ENCODE measurements at places on chromosomes 16 and 17.

- no peak for DNase-seq
Measured at GRCh38 chr16:22322021-22322471, 24.8 kb downstream of the POLR3E start.

DNA sequence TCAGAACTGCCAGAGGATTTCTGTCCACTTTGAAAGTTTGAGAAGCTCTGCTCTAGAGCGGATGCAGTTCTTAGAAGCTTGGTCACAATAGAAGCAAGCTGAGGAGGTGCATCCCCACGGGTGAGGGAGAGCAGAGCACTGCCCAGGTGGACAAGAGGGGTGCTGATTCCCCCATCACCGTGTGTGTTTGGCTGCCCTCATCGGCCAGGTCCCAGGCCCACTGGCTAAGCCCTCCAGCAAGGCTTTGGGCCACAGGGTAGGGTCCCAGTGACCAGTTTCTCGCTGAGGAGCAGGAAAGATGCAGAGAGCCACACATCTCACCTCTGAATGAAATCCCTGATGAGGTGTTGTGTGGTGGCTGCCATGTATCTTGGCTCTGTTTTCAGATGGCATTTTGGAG lies 26.9 kb downstream of the NMT1 start:
- no peak for DNase-seq

GRCh38 chr17:60327134-60327900 lies 64.6 kb downstream of the USP32 start:
- no peak for DNase-seq

- no peak for DNase-seq
Measured at GRCh38 chr17:32755045-32755805, 121.7 kb downstream of the MYO1D start.

- DNase-seq = peak; percentile 68
Measured at GRCh38 chr16:89363621-89364393, 126.6 kb downstream of the ANKRD11 start.

DNA sequence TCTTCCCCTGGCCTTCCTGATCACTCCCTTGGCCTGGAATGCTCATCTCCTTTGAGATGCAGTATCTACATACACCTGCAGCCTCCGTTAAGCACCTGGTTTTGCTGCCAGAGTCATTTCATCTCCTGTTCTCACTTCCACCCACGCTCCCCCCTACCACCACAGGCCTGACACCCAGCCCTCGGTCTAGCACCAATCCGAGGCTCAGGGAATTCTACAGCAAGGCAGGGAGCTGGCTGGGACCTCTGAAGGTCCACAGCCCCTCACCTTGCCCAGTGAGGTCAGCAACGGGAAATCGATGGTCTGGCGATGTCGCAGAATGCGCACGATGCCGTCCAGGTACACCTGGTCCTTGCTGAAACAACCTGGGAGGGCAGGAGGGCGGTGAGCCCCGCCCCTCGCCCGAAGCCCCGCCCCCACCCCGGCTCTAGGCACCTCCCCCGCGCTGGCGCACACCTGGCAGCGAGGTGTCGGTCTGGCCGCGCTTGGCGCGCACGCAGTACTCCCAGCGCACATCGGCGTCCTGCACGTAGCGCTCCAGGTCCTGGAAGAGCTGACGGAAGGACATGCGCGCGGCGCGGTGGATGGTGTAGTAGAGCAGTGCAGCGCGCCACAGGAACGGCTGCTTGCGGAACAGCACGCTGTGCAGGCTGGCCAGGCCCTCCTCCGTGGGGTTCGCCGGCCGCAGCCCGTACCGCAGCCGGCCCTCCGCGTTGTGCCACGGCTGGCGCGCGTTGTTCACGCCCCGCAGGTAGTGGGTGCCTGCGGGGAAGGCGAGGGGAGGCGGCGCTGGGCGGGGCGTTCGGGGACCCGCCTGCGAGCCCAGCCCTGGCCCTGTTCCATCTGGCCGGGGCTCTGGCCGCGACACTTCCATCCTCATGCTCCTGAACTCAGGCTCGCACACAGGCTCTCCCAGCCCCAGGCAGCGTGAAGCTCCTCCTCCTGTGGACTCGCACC lies 5.7 kb downstream of the MATCAP1 start:
- no peak for DNase-seq

GRCh38 chr17:17124341-17124740 lies 81.8 kb downstream of the PLD6 start:
- DNase-seq = no peak

- DNase-seq = no peak
Measured at GRCh38 chr16:64406770-64407181, 715.1 kb downstream of the CDH11 start.

GRCh38 chr16:19936441-19936840 lies 51.8 kb upstream of the GPRC5B start:
- DNase-seq = no peak

DNA sequence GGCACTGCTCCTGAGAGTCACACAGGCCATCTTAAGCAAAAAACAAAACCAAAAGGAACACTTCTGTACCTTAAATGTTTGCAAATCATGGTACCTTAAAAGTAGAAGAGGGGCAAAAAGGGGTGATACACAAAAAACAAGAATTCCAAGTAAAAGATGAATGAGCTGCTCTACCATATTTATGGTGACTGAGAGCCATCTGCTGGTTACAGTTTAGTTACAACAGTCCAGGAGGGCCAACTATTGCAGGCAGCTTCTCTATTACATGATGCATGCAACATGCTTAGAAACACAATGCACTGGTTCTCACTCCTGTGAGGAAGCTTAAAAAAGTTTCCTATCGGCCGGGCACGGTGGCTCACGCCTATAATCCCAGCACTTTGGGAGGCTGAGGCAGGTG lies 53.5 kb downstream of the STX8 start:
- DNase-seq = peak; percentile 42

DNA sequence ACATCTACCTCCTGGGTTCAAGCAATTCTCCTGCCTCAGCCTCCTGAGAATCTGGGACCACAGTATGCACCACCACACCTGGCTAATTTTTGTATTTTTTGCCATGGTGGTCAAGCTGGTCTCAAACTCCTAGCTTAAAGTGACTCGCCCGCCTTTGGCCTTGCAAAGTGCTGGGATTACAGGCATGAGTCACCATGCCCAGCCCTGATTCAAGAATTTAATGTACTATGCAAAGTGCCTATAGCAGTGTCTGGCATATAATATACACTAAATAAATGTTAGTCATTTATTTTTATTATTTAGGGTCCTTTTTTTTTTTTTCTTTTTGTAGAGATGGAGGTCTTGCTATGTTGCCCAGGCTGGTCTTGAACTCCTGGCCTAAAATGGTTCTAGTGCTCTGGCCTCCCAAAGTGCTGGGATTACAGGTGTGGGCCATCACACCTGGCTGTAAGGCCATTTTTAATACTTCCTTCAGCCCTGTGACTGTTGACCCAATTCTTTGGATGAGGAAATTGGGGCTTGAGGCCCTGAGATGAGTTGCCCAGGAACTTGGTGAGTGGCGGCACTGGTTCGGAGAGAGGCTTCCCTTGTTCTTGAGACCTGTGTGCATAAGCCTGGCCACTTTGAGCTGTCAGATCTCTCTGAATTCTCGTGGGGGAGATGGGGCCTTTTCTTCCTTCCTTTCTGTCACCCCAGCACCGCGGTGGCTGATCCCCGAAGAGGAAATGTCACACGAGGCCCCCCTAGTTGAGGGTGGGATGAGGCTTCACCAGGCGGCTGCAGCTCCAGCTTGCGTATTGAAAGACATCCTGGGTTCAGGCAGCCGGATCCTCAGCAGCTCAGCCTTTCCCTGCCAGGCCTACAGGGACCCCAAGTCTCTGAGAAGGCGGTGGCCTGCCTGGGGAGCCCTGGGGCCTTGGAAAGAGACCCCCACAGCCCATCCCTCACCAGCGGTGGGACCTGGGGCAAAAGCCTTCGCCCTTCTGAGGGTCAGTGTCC lies 38.7 kb downstream of the LAT start:
- DNase-seq = peak; percentile 45

GRCh38 chr16:67082891-67083290 lies 26.9 kb upstream of the PHAF1 start:
- DNase-seq = no peak

DNA sequence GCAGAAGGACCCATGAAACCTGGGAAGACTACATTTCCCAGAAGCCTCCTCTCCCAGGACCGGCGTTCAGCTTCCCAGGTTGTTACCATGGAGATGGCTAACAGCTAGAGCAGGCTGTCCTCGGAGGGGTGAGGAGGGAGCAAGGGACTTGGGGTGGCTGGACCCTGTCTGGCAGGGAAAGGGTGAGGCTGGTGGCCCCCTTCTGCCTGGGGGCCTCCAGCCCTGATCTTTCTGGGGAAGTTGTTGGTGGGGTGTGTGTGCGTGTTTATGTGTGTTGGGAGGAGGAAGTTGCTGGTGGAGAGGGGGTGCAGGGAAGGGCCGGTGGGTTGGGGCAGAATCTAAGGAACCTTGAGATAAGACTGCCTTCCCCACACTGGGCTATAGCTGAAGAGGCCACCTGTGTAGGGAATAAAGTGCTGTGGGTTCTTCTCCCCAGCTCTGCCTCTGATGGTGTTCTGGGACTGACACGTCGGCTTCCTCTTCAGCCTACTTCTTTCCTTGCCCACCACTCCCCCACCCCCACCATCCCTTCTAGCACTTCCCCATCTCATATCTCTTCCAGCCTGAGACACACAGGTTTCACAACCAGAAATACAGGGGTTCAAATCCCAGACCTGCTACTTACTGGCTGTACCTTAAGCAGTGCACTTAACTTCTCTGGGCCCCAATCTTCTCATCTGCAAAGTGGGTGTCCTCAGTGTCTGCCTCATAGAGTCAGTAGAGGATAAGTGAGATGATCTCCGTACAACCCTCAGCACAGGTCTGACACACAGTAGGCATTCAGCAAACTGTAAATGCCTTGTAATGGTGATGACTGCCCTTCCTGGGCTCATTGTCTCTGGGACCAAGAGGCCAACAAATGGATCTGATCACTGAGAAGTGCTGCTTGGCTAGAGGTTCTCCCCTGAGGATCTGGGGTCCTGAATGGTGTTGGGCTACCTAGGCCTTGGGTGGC lies at the start of gene DRC7:
Gene DRC7 (plus strand): TSS at position 82 of the 955 bp plus-strand sequence. CDS start 3,144 bp downstream, outside the sequence.
- peak; percentile 32 for DNase-seq

- no peak for DNase-seq
Measured at GRCh38 chr16:53619235-53619634, 84.4 kb downstream of the RPGRIP1L start.

DNA sequence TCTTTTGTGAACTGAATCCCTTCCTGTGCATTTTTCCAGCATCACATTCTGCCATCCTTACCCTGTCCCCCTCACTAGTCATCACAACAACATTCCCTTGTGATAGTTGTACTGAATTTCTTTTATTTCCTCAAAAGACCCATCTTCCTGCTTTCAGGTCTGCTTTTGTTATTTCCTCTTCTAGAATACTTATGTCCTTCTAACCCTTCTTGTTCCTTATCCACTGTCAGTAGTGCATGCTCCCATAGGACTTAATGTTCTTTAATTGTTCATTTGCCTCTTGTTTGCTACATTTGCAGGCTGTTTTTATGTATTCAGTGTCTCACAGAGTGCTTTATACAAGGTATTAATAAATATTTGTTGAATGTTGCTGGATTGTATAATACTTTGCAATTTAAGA lies 73.0 kb downstream of the BCAS3 start:
- DNase-seq = no peak

DNA sequence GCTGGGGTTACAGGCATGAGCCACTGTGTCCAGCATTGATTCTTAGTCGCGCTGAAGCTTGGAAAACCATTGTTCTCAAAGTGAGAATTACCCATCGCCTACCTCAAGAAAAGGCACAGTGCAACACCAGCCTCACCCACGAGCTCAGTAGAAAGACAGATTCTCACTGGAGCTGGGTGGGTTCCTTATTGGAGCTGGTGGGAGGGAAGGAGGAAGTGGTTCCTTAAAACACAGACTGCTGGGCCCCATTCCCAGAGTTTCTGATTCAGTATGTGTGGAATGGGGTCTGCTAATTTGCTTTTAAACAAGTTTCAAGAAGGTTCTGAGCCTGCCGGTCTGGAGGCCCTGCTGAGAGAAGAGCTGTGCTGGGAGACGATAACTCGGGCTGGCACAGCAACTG lies 264.7 kb downstream of the ENGASE start:
- no peak for DNase-seq

GRCh38 chr16:89010210-89010925 lies 33.4 kb upstream of the CBFA2T3 start:
- DNase-seq = no peak

GRCh38 chr17:68613739-68614298 lies 12.7 kb upstream of the FAM20A start:
- DNase-seq = no peak

DNA sequence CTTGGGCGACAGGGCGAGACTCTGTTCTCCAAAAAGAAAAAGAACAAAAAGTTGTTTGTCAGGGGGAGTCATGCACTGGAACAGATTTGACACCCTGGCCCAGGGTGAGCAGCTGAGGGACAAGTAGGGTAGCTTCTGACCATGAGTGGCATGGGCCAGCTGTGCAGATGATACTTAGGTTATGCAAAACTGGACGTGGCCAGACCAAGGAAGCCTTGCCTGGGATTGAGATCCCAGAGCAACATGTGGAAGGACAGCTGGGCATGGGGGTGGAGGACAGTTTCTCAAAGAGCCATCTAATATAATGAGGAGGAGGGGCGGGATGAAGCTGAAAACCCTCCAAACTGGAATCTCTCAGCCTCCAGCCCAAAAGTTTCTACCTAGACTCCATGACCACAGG lies 19.6 kb upstream of the SLC35B1 start:
- no peak for DNase-seq

DNA sequence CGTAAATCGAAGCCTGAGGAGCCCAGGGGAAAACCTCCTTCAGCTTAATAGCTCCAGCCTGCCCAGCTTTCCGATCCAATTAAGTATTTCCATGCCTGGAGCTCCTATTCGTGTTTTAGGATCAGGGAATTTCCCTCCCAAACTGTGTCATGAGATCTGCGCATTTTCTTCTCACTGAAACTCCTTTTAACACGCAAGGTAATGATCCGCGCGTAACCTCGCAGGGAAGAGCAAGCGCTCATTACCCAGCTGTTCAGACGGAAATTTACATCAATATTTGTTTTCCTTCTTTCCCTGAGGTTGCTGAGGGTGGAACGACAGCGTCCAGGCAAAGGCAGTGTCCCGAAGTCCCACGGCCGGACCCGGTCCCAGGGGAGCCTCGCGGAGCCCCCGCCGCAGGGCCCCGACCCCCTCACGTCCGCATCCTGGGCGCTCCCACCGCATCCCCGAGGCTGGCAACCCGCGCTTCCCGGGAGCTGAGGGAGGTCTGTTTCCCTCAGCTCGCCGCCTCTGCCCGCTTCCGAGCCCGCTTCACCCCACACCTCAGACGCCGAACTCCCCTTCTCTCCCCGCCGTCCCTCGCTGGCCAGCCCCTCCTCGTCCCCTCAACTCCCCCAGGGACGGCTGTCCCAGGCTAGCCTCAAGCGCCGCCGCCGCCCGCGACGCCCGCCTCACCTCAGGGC lies 415 bp downstream of the ABCA5 start:
- no peak for DNase-seq

- no peak for DNase-seq
Measured at GRCh38 chr16:12586701-12587100, 217.0 kb downstream of the CPPED1 start.

Measured in CD8-positive, alpha-beta T cell (primary cell).